ELR (cell line): ENCODE measurements at places on chromosomes 2 and 18.

DNA sequence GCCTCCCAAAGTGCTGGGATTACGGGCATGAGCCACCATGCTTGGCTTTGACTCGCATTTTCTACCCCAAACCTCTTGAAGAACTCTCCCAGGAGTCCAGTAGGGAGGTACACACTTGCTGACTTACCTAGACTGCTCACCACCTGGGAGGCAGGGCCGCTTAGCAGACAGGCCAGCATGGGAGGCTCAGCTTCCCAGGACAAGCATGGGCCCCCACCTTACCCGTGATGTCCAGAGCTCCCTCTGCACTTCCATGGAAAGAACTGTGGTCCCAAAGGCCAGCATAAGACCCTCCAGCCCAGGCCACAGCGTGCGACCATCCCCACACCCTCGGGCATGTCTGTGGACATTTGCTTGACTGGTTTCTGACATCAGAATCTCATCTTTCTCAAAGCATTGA, 36.8 kb downstream of the ST8SIA5 start:
- no peak for DNase-seq

DNA sequence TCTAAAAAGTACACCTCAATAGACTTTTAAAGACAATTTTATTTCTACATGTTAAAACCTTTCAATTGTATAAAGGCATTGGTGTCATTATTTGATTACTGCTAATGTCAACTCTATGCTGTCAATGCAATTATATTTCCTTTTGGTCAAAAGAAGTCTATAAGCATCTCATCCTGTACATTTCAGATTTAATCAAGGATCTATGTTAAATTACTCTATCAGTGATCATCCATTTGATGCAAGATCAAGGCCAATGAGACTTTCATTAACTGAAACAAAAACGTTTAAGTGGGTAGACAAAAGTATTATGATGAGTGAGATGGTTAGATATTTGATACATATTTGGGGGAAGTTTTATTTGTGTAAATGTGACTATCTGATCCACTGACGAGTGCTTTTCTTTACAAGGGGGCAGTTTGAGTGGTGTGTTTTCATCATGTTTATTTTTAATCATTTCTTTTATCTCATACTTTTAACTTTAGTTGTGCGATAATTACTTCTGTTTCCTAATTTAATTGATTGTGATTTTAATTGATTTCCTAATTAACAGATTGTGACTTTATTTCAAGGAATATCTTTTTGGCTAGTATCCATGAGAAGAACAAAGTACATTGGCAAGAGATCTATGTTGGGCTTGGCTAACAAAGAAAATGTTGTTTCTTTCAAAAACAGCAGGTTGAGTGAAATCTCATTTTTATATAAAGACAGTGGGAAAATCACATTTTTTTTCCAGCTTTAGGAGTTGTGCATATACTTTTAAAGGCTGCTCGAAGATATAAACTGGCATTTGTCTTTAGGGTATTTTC, 1.1 kb downstream of the ARHGAP28 start:
- no peak for DNase-seq

DNA sequence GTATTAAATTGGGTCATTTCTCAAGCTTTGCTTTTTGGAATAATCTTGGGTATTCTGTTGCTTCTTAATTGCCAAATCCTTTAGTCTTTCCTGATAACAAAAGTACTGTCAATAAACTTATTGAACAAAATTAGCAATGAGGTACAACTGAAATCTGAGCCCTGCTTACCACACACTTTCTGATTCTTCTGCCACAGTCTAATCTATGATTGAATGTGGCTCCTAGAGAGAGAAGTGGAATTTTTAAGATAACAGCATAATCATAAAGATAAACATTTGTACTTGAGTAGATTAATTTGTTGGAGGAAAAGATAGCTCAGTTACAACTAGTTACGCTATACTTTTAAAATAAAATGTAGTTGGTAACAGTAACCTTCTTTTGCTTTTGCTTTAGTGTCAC, 354.8 kb downstream of the CELF4 start:
- DNase-seq: no peak

GRCh38 chr2:64657411-64657810, 3.7 kb upstream of the SERTAD2 start:
- no peak for DNase-seq

- peak; percentile 22 for DNase-seq
These were observed 1.1 kb downstream of the EVA1A start for GRCh38 chr2:75559680-75560021.

DNA sequence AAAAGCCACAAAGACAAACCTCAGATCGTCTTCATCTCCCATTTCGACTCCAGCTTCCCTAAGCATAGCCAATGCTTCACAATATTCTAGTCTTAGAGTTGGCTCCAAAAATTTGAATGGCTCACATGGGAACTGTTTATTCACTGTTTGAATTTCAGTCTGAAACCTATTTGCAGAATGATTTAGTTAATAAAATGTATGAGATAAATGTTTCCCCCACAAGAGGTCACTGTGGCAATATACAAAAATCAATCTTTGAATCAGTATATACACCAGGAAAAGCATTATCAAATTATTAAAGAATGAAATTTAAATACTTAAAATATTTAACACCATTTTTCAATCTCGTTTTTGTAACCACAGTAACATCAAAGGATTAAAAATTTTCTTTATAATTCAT, 40.0 kb upstream of the MCM6 start:
- DNase-seq: peak; percentile 57

DNA sequence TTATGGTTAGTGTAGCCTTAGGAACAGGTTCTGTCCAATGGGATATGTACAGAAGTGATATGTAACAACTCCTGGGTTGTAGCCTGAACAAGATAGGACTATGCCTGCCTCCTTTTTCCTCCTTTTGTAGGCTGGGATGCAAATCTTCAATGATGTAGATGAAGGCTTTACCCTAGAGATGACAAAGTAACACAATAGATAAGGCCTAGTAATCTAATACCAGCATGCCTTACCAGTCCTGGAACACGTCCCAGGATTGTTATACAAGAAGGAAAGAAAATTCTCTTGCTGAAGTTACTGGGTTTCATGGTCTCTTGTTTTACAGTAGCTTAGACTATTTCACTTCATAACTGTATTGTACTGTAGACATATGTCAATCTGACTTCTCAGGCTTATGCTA, 192.1 kb downstream of the OTX1 start:
- DNase-seq: no peak

- peak; percentile 43 for DNase-seq
These were observed 58.7 kb upstream of the ACTR3 start for GRCh38 chr2:113831161-113831560.

- DNase-seq: no peak
These were observed 118.7 kb upstream of the MSTN start for GRCh38 chr2:190181123-190181669.

DNA sequence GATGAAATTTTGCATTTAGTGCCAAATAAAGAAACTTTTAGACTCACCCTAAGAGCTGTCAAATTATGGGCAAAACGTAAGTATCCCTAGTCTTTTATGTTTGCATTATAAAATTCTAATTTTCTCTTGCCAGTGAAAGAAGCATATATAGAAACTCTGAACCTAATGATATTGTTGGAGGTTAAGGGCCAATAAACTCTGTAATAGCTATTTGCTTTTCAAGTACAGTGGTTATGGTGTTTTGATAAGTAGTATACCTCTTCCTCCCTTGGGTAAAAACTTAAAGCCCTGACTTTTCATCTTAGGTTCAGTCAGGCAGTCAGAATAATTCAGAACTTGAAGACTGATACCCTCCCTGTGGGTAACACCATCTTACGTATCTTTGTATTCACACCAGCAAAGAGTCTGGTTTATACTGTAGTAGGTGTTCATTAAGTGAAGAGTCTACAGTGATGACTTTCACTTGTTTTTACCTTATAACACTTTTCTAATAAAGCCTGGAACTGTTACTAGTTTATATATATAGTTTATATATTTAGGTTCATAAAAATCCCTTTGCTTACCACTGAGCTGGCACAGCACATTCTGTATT, 19.1 kb downstream of the PAPOLG start:
- DNase-seq: no peak

GRCh38 chr2:53941749-53942148, 29.0 kb downstream of the PSME4 start:
- no peak for DNase-seq

- DNase-seq: no peak
These were observed 242.2 kb upstream of the FANCL start for GRCh38 chr2:58483307-58483706.

- DNase-seq: no peak
These were observed 382.6 kb downstream of the EPHA4 start for GRCh38 chr2:221189431-221190067.

DNA sequence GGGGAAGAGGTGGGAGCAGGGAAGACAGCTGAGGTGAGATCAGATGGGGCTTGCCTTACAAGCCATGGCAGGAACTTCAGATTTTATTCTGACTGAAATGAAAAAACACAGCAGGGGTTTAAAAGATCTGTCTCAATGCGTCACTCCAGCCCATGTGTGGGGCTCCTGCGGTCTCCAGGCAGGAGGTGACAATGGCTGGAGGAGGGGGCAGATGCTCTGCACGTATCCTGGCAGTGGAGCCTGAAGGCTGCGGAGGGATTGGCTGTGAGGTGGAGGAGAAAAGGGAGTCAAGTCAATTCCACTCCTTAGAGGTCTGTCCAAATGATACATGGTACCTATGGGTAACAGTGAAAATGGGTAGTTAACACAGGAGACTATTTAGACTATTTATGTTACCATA, 40.5 kb upstream of the KIDINS220 start:
- DNase-seq: no peak

GRCh38 chr2:126527836-126528490, 128.0 kb upstream of the GYPC start:
- peak; percentile 46 for DNase-seq

- DNase-seq: no peak
These were observed 37.0 kb downstream of the SP100 start for GRCh38 chr2:230453006-230453405.

- no peak for DNase-seq
These were observed 126.8 kb downstream of the SLC8A1 start for GRCh38 chr2:40325116-40325515.

GRCh38 chr2:7281231-7282201, 364.3 kb downstream of the RNF144A start:
- DNase-seq: no peak

- DNase-seq: no peak
These were observed 6.3 kb upstream of the ECEL1 start for GRCh38 chr2:232493701-232494474.

DNA sequence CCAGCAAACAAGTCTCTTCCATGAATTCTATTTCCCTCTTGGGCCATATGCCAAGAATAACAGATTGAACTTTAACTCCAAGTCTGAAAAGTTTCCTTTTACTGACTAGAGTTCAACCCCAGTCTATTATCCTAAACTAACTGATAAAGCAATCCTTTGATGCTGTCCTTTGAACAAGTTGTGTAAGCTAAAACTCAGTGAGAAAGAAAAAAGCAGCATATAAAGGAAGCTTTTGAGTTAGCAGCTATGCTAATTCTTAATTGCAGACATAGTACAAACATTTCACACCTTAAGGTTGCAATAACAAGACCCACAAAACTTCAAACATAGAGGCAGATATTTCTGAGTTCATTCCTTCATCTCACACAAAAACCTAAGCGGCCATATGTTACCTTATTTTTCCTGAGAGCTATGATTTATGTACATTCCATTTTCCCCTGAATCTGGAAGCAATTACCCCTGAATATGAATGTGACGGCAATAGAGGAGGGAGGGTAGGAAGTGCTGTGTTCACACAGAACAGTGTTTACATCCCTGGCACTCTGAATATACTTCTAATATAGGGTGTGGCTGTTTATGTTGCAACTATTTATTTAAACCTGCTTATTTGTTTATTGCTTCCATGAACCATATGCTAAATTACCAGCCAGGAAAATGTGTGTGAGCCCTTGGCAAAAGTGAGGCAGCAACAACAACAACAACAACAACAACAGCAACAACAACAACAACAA, 180.6 kb downstream of the IRS1 start:
- no peak for DNase-seq

- DNase-seq: no peak
These were observed 165.5 kb downstream of the TTC32 start for GRCh38 chr2:19736191-19736831.
